ENCODE measurements at places on chromosomes 5 and 9.

- no peak for DNase-seq
Measured at GRCh38 chr5:5454391-5454790, 31.9 kb downstream of the ICE1 start.

GRCh38 chr5:153308282-153308681 is 182.2 kb upstream of the GRIA1 start:
- no peak for DNase-seq

DNA sequence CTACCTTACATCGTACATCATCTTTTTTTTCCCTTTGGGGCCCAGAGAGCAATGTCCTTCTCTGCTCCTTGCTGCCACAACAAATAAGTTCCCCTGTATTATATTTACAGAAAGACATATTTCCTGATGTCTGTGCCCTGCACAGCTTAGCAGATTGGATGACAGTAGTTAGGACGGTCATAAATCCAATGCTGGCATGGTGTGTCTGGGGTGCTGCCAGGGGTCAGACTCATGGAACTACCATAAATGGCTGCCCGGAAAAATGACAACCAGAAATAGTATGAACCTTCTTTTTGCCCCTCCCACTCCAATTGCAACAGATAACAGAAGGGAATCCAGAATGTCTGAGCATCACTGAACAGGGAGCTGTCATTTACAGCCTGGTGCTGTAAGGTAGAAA is 511.1 kb downstream of the PSAT1 start:
- DNase-seq = no peak

- no peak for DNase-seq
Measured at GRCh38 chr5:108528655-108529054, 146.8 kb upstream of the FBXL17 start.

GRCh38 chr5:172546196-172546595 is 91.9 kb upstream of the SH3PXD2B start:
- DNase-seq = no peak

GRCh38 chr5:88675168-88675707 is 207.7 kb downstream of the MEF2C start:
- DNase-seq = no peak

DNA sequence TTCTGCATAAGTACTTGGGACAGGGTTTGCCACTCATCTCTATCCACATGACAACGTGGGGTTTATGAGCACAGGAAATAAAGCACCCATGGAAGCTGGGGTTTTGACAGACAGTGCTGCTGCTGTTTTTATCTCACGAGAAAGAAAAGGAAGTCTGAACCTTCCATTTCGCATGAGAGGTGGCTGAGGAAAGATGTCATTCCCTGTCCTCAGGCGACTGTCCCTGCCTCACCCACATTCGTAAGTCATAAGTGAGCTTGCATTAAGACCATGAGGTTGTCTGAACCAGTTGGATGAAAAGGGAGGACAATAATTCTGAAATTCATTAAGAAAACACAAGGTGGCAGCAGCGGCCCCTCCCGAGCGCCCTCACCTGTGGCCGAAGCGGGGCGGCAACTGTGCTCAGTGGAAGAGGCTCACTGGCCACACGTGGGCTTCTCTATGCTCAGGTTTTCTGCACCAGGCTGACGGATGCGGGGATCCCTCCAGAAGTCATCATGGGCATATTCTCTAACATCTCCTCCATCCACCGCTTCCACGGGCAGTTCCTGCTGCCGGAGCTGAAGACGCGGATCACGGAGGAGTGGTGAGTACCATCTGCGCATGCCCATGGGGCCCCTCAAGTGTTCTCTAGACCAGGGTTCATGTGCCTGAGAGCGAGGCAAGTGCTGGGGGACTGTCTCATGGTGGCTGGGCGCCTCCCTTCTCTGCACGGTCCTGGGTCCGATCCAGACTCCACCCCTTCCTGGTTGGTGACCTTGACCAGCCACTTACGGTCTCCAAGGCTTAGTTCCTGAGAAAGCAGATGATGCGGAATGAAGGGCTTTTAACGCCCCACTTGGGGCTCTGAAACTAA is 54.7 kb upstream of the SUSD3 start:
- DNase-seq = no peak

DNA sequence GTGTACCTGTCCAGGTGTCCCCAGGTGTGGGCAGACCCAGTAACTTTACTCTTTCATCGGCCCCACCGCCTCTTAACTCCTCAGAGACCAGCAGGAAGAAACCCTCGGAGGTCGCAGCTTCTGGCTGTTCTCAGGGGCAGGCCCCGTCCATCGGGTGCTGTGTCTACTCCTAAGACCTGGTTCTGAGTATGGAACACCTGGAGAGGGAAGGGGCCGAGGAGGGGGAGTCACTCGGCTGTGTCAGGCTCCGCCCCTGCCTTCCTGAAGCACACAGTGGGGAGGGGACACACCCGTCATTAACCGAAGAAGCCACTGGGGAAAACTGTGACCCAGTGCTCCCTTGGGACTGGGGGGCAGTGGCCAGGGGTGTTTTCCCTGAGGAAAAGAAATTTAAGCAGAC is 22.3 kb downstream of the NTNG2 start:
- no peak for DNase-seq

DNA sequence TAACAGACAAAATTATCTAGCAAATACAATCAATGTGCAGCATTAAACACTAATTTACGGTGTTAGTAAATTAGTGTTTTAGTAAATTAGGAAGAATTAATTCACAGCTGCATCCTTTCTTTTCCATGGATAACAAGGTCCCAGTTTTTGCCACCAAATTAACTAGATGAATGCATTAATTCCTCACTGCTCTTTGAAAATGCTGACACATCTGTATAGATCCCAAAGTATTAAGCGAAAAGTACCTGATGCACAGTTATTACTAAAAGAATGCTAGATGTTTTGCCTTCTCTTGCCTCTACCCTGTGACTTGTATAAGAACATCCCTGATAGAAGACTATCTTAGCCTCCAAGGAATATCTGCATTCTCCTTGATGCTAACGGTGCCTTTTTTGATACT is 612.7 kb upstream of the DMAC1 start:
- no peak for DNase-seq

DNA sequence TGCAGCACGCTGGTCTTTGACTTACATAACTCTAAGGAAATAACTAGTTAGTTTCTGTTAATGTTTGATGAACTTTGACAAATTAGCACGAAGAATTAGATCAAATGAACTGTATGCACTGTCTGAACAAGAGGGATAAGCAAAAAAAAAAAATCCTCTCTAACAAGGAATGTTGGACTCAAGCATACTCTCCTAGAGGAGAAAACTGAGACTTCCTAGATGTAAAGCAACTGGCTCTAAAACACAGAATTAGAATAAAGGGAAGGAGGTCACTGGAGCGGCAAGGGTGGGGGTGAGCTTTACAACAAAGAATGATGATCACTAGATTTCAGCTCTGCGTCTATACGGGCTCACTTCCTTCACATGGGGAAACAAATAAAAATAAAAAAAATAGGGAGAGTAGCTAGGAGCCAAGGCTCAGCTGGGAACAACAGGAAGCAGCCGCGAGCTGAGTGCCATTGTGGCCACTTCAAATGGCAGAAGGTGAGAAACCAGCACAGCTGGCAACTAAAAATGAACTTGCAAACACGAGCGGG is 48.7 kb upstream of the CEMIP2 start:
- DNase-seq = no peak

GRCh38 chr5:109350537-109351270 is 59.1 kb downstream of the PJA2 start:
- DNase-seq = no peak

- DNase-seq = no peak
Measured at GRCh38 chr9:6805532-6805931, 47.8 kb downstream of the KDM4C start.

- DNase-seq = no peak
Measured at GRCh38 chr9:106107716-106108115, 413.4 kb downstream of the TMEM38B start.

All from CMK (cell line).